ENCODE measurements at places on chromosomes 5 and 9.

DNA sequence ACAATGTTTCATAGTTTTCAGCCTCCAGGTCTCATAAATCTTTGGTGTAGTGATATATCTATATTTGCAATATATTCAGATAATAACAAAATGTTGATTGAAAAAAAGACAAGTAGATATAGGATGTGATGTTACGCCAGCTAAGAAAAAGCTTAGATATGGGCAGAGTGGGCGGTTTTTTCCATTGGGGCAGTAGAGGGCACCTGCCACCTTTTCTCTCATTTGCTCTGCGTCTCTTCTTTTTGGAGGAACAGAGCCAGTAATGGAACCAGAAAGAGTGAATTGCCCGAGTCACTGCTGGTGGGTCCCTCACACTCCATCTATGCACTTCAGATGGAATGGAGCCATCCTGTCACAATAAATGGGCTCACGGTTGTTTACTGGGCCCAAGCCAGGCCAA lies 62.1 kb upstream of the FANCC start:
- peak; percentile 24 for DNase-seq

- peak; percentile 54 for DNase-seq
Measured at GRCh38 chr5:115816226-115817081, at the start of gene CDO1. TSS of gene CDO1 (minus strand) at chr5:115816659. CDS start at chr5:115816397, 262 bp downstream.

- DNase-seq: no peak
Measured at GRCh38 chr5:122129306-122129705, at the start of gene ZNF474. TSS of gene ZNF474 (plus strand) at chr5:122129546. CDS start at chr5:122151991, 22,445 bp downstream.

- no peak for DNase-seq
Measured at GRCh38 chr5:40010436-40010835, 585.7 kb upstream of the DAB2 start.

DNA sequence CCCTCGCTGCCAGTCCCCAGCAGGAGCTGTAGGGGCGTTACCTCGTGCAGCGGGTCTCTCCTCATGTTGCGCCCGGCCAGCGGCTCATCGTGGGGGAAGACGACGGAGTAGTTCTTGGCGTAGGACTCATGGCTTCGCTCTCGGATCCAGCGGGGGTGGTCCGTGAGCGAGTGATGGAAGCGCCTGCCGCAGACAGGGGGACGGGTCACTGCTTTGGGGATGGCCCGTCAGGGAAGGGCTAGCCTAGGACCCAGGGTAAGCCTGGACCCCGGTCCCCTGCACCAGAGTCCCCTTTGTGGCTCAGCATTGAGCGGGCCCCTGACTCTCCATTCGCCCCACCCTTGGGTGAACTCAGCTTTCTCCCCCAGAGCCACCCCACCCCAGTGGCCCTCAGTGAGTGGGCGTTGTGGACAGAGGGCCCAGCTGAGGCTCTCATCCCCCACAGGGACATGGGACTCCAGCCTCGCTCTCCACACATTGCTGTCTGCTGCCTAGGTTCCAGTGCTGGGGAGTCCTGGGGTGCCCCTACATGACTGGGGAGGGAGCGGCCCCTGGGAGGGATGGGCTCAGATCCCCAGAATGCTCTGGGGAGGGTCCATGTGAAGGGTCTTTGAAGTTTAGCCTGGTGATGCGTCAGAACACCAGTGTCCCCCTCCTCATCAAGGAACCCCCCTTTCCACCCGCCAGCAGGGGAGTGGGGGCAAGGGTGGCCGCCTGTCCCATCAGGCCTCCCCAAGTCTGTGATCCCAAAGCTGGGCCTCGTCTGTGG lies 29.7 kb downstream of the SARDH start:
- DNase-seq: no peak

DNA sequence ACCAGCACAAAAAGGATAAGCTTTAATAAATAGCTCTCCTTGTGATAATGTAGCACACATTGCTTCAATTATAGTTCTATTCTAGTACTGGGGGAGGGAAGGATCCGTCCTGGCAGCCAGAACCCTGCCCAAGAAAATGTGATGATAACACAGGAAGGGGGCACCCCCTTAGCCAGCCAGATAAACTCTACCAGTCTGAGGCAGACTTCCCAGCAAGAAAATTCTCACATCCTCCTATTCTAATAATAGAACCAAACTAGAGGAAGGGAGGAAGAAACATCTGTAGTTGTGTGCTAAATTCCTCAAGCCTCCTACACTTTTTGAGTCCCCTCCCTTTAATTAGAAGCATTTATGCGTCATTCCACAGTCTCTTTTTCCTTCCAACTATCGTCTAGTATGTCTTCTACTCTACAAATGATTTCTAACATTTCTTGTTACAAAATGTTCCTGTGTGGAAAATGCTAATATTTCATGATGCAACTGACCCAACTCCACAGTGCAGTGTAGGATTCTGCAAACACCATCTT lies 261.0 kb downstream of the SEMA5A start:
- DNase-seq: no peak

DNA sequence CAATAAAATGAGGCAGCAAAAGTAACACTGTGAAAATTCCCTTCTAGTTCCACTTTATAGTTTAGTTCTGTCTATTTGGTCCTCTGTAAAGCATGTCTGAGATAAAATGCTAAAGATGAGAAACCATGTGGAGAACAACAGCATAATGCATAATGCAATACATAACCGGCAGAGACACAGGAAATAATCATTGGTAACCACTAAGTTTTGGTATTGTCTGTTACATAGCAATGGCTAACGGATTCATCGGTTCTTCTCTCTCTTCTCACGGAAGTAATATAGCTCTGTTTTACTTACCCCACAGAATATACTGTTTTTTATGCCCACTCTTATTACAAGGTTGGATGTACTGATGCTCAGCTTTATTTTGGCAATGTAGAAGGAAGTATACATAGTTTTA lies 158.9 kb downstream of the FAM174A start:
- DNase-seq: no peak

- DNase-seq: no peak
Measured at GRCh38 chr5:14184725-14185124, 41.6 kb downstream of the TRIO start.

DNA sequence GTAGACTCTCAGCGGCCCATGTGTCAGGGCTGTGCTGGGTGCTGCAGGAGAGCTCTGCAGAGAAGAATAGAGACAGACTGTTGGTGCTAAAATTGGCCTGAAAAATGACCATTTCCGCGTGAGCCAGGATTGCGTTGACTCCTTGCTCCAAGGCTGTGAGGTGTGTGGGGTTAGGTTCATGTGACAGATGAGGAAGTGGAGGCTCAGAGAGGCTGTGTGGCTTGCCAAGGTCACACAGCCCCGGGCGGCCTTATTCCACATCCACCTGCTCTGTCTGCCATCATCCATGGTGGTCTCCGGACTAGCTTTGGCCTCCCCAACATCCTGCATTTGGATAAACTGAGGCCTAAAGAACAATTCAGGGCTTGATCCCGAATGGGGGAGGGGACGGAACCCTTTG lies 15.2 kb downstream of the NEK6 start:
- no peak for DNase-seq

- DNase-seq: no peak
Measured at GRCh38 chr9:122192261-122192875, 32.7 kb downstream of the MORN5 start.

- no peak for DNase-seq
Measured at GRCh38 chr5:5374009-5374715, 48.3 kb upstream of the ICE1 start.

- no peak for DNase-seq
Measured at GRCh38 chr5:140637371-140638100, 1.7 kb upstream of the TMCO6 start.

DNA sequence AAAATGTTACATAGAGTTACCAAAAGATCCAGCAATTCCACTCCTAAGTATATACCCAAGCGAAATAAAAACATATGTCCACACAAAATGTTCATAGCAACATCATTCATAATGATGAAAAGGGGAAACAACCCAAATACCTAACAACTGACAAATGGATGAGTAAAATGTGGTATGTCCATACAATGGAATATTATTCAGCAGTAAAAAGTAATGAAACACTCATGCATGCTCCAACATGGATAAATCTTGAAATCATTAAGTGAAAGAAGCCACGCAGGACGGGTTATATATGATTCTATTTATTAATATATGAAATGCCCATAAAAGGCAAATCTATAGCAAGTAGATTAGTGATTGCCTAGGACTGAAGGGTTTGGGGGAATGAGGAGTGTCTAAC lies 6.0 kb downstream of the DENND1A start:
- no peak for DNase-seq

DNA sequence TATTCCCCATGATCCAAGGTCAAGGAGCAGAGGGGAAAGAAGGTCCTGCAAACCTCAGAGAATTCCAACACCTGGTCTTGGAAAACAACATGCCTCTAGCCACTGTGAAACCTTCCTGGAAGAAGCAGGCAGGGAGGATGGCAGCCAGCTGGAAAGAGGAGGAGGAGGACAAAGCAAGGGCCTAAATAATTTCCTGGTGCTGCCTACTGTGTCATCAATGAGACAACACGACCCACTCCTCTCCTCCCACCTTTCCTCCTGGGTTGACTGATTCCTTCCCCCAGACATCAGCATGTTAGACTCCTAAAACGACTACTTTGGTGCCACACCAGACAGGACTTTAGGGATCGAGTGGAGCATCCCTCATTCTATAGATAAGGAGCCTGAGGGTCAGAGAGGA lies 78.8 kb downstream of the KLHL3 start:
- no peak for DNase-seq

DNA sequence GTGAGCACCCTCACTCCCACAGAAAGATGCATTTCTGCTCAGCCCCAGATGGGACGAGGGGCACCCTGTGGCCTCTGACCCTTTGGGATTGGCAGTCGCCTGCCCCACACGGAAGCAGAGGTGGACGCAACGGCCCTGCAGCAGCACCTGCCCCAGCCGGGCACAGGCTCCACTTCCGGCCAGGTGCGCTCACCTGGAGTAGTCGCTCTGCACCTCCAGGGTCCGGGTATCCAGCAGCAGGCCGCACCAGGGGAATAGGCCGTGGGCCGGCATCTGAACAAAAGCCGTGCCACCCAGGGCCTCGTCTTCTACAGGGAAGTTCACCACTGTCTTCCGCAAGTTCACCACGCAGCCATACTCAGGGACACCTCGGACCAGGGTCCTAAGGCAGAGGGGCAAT lies 30.7 kb downstream of the TERT start:
- DNase-seq: no peak

- no peak for DNase-seq
Measured at GRCh38 chr5:139726248-139726647, 69.4 kb upstream of the PSD2 start.

- no peak for DNase-seq
Measured at GRCh38 chr5:135690466-135690865, 111.7 kb upstream of the CXCL14 start.

DNA sequence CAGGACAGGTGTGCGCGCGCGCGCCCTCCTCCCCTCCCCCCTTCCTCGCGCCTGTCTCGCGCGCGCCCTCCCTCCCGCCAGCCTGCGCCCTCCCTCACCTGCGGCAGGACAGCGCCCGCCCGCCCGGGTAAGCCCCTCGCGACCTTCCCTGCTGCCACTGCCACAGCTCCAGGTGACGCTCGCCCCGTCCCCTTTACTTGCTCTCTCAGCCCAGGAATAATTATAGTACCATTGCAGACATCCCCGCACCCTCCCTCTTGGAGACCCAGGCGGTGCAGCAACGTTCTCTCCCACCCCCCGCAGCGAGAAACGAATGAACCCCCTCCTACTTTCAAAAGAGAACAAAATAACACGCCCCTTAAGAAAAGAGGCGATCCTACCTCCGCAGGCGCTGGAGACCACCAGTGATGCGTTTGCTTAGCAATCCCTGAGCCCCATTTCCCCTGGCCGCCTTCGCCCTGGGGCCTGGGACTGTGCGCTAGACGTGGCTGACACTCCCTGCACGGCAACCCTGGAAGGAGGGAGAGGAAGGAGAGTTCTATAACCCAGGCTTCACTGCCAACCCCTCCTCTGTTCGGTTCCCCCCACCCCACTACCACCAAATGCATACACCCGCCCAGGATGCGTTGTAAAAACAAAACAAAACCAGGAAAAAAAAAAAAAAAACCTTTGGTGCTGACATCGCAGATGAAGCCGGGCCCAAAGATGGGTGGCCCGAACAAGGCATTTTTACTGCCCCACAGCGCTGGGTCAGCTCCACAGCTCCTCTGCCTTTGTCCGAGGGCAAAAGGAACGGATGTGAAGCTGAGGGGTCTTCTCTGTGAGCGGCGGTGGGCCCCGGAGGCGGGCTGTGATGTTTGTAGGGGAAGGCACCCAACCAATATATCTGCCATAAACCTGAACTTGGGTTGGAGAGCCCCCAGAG lies 5.6 kb upstream of the PURA start:
- DNase-seq: peak; percentile 42

DNA sequence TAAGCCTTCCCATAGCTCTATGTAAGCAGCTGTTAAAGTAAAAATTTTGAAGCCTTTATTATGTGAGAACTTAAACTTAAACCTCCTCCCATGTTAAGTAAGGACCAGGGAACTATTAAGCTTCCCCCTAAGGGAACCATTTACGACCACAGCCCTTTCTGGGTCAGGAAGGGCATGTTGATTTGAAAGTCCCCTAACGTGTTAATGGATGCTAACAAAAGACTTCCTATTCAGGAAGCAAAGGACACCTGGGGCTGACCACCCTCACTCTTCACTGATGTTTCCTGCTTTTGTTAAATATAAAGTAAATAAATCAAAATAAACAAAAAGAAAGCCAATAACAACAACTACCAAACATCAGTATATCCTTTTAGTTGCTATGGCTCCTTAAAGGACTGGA lies 170.6 kb upstream of the RFX3 start:
- no peak for DNase-seq

DNA sequence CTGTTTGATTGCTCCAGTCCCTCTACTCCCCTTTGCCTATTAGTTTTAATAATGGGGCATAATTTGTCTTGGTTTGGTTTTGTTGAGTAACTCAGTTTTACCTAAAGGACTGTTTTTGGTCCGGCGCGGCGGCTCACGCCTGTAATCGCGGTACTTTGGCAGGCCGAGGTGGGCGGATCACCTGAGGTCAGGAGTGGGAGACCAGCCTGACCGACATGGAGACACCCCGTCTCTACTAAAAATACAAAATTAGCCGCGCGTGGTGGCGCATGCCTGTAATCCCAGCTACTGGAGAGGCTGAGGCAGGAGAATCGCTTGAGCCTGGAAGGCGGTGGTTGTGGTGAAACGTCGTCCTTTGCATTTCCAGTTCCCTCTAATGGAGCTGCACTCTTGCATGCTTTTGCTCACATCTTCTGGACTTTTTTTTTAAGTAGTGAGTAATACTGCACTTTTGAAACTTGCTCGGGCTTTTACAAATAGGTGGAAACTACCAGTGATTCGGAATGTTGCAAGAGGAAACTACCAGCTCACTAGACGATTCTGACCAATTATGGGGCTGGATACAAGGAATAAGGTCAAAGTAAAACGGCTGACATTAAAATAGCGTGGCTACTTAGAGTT lies 721 bp upstream of the MAML1 start:
- no peak for DNase-seq

- no peak for DNase-seq
Measured at GRCh38 chr5:67728326-67728890, 487.1 kb upstream of the PIK3R1 start.

DNA sequence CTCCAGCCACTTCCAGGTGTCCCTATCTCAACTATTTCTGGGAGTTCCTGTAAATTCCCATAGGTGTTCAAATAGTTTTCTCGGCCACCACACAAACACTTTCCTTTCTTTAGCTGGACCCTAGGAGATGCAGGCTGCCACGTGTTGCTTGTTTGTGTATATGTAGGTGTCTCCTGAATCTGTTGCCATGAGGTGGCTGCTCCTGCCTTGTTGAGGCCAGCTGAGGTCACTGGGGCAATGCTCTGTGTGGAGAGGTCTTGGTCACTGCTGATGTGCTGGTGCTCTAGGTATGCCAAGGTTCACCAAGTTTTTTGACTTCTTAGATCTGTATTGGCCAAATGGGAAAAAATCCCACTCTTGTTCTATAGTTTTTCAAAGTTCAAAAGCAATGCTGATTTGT lies 132.5 kb upstream of the CHD1 start:
- no peak for DNase-seq

GRCh38 chr5:73170522-73170921 lies 2.5 kb upstream of the TMEM174 start:
- DNase-seq: peak; percentile 37

All from activated CD8-positive, alpha-beta T cell treated with anti-CD3 and anti-CD28 coated beads, Interleukin-2, amount 10 ng/mL, durations not matched to agents 7 days and 5 days (primary cell).